ENCODE measurements at places on chromosomes 4 and X.

DNA sequence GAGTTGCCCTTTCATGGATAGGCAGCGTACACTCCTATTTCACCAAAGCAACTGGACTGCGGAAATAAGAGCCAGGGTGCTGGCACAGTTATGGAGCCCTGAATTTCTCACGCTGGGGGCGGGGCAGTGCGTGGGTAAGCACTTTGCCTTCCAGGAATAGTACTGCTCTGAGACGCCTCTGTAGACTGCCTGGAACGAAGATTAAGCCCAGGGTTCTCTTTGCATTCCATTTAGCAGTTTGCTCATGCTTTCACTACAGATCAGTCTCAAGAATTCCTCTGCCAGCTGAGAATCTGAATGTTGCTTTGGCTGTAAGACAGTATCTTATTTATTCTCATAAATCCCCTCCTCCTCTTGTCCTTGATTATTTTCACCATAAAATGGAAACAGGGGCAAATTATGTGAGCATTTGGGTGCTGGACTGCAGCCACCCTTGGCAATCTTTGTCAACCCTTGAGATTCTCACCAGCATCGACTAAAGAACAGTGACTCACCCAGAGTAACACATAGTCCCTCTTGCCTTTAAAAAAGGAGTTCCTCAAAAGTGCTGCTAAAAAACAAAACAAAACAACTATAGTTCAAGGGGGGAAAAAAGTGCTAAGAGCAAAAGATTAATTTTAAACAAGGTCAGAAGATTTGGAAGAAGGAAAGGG is 88.9 kb upstream of the CITED1 start:
- DNase-seq: peak; percentile 34

DNA sequence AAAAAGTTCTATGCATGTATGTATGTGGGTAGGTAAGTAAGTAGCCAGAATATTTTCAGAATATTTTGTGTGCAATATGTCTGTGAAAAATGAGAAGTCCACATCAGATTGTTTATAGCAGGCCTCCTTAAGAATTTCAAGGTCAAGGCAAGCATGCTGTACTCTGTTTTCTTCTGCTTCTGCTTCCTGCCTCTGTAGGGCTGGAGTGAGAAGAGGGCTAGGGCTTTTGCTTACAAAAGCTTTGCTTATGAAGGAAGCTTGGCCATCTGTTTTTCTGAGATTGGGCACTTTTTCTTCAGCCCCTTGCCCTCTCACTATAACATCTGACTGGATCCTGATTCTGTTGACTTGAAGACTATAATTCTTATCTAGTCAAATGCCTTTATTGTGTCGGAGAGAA is 150.4 kb downstream of the EMCN start:
- no peak for DNase-seq

DNA sequence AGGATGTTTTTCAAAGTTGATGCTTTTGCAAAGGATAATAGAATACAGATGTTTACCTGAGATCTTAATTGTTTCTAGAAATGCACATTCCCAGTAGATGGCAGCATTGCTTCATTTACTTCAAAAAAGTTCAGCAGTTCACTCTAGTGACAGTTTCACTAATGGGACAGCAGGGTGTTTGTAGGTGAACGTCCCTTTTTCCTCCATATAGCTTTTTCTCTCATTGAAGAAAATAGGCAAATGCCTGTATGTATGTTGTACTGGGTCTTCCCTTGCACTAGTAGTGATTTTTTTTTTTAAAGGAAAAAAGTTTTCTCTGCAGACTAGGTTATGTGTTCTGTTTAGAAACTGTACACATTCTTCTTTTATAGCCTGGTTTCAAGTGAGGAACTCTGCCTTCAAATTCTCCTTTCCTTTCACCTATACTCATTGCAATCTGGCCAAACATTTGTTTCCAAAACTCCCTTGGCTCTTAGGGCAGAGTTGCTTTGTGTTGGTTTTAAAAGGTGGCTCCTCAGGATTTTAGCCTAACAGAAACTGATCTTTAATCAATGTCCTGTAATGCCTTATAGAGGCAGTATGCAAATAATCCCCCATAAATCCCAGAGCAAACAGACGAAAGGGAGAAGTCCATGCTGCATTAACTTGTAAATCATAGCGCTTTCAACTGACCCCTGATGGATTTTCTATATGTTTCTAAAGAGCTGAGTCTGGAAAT is 86.3 kb downstream of the EGF start:
- no peak for DNase-seq

- no peak for DNase-seq
Measured at GRCh38 chr4:123257591-123257990, 139.0 kb upstream of the SPRY1 start.

DNA sequence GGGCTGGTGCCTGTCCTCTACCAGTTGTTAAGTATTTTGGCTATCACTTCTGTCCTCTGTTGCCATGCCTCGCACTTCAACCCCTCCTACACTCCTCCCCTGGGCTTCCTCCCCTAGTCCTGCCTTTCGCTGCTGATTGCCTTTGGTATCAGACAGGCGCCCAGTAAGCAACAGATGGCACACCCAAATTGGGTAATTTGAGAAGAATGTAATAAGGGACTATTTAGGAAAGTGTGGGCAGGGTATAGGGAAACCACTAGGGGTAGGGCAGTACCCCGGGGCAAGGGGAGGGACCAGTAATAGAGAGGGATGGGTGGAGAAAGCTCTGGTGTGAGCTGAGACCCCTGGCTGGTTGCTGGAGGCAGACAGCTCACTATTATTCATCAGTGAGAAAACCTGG is 172.7 kb upstream of the USP9X start:
- DNase-seq: peak; percentile 56

DNA sequence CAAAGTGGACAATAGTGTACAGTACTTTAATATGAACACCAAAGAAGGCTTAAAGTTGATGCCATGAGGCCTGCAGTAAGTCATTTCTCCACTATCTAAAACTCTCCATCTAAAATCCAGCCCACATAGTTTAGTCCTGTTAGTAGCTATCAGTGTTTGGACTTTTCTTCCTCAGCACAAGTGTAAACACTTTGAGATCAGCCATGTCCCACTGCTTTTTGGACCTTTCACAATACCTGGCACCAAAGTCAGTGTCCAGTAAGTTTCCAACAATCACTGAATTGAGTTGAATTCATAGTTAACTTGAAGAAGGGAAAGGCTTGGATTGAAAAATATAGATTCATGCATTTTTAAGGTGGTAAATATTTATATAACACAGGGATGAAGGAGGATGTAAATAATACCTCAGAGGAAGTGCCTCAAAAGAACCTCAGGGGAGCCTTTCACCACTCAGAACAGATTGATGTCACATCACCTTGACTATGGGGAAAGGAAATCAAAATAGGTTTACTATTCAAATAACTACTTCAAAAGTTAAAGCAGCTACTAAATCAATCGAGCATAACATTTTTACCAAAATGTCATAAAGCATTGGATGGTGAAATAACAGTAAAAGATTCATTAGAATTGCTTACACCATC is 76.7 kb downstream of the FTHL17 start:
- DNase-seq: no peak

DNA sequence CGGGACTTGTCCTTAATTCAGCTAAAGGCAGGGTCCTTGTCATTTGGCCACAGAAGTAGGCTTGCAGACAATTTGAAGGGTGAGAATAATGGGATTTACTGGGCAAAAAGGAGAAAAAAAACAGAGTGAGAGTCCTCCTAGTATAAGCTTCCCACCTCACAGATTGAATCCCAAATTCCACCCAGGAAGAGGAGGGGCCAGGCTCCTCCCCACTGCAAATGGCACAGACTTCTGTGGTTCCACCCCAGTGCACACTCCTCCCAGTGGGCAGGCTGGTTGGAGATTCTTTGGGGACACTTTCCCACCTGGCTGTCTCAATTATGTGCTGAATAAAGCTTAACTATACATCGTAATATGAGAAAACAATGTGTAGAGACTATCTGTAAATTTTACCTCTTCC is 31.6 kb downstream of the MEPE start:
- no peak for DNase-seq

DNA sequence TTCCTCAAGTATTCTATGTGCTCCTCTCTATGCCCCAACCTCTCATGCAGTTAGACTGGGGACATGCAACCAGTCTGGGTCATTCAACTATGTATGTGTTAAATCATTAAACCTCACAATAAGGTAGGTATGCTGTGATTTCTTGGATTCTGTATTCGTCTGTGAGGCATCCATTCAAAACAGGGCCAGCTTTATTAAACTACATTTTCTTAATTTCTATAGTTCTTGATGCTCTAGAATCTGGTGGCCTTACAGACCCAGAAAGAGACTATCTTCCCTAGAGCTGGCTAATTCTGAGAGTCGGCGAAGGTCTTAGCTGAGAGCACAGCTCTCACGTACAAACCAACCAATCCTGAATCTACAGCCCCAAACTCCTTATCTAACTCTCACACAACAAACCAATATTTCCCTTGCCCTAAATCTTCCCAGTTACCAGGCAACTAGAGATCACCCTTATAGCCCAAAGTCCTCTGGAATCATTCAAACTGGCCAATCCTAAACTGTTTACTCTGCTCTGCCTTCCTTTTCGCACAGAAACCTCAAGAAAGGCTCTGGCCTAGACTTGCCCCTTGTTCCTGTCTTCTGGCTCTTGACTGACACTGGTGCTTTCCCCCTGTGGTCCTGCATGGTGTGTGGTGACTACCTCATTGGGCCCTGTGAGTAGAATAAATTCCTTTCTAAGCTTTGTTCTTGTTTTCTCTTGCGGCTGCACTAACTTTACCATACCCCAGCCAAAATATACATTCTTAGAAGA is 203.5 kb upstream of the TET2 start:
- no peak for DNase-seq

- DNase-seq: peak; percentile 66
Measured at GRCh38 chr4:41745292-41746024, 3.1 kb downstream of the PHOX2B start.

DNA sequence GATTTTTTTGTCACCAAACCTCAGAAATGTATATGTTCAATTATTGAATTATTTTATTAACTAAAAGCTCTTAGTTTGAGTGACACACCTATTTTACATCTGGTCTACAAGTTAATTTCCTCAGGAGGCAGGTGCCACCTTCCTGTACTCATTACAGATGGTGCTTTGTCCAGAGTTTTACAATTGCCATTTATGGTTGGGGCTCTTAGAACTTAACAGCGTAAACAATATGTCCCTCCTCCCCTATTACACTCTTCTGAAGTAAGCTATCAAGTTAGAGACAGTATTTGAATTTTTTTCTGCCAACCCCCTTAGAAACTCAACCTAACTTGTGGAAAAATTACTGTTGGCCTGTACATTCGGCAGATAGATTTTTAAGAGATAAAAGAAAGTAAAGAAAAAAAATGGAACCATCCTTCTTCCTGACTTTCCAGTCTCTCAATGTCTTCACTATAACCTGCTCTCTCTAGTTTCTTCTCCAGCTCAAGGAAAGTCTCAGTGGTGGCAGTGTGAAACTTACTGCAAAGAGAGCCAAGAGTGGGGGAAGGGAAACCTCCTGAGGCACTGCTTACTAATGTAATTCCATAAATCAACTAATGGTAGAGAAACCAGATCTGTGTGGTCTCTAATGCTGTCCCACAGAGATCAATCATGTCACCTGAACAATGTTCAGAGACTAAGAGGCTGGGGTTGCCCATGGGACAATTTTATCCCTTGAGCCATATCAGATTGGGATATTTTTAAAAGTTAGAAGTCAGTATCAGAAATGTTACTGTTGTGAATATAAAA is 7.8 kb downstream of the CXXC4 start:
- DNase-seq: peak; percentile 41

- no peak for DNase-seq
Measured at GRCh38 chr4:20623939-20624338, 76.3 kb upstream of the PACRGL start.

DNA sequence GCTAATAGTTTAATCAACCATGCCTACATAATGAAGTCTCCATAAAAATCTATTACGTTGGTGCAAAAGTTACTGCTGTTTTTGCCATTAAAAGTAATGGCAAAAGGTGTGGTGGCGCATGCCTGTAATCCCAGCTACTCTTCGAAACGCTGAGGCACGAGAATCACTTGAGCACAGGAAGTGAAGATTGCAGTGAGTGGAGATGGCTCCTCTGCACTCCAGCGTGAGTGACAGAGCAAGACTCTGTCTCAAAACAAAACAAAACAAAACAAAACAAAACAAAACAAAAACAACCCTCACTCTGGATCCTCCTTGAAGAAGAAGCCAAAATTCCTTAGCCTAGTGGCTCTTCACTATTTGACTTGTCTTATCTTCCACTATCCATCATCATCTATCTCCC is 78.0 kb downstream of the MSN start:
- DNase-seq: no peak

DNA sequence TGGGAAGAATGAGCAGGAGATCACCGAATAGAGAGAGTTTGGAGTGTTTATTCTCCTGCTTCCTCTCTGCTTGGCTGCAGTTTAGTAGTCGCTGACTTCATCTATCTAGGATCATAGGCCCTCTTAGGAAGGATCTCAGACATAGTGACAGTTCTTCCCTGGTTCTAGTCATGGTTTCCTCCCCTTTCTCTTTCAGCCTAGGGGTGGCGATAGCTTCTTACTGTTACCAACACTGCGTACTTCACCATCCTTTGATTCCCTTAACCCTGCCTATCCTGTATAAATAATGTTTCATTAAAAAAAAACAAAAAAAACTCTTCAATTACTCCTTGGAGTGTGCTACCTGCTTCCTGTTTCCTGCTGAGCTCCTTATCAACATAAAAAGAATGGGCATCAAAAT is 103.8 kb downstream of the DDX53 start:
- DNase-seq: peak; percentile 9

DNA sequence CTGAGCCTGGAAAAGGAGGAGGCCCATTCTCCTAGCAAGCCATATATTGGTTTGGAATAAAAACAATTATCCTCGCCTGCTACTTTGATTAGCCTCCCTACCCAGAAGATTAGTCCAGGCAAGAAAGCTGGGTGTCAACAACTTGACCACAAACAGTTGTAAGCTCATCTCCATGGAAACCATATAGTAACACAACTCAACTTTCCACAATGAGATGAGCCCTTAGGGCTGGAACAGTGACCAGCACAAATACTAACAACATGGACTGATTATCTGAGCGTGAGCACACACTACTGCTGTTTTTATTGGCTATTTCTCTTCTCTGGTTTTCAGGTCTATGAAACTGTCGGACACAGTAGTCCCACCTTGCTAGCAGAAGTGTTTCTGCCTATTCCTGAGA is 80.8 kb downstream of the CC2D2A start:
- no peak for DNase-seq

DNA sequence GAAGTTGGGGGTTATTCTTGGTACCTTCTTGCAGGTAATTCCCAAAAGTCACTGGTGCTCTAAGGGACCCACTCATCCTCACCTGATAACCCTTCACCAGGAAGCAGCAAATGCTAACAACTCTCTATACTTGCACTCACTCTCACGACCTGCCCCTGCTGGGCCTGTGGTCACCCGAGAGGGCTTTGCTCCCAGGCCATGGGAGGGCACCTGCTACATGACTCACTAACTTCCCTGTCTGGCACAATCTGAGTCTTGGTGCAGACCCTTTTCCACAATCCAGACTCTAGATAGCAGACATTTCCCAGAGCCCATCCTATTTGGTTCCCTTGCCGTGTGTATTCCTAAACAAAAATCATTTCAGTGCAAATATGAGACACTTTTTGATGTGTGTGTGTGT is 403.8 kb upstream of the FAT1 start:
- no peak for DNase-seq

DNA sequence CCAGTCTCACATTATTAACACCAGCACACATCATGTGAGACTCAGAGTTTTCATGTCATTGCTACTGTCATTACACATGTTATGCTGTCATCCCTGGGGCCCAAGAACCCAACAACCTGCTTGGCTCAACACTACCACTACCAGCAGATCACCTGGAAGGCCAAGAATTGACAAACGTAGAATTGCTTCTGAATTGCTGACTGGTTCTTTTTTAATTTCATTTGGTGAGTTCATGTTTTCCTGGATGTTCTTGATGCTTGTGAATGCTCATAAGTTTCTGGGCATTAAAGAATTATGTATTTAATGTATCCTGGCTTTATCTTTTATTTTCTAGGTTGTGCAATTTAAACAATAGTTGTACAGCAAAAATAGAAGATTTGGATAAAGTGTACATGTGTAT is 40.2 kb downstream of the ACTRT1 start:
- no peak for DNase-seq

Measured in ELF-1 (cell line).